ENCODE measurements at places on chromosomes 1 and 21.

DNA sequence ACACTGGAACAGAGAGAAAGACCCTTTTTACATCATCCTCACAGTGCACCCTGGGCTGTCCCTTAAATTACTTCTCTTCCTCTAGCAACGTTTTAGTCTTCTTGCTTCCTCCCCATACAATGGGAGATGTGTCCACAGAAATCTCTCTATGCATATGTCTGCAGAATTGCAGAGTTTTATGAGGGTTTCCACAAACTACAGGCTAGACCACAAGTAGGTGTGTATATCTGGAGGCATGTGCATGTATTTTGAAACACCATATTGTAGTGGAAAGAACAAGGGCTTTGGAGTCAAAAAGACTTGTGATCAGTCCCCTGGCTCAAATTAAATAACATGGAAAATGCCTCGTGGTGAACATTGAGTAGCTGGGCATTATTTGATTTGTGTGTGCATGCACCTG, 121.3 kb upstream of the IPO9 start:
- DNase-seq = no peak

DNA sequence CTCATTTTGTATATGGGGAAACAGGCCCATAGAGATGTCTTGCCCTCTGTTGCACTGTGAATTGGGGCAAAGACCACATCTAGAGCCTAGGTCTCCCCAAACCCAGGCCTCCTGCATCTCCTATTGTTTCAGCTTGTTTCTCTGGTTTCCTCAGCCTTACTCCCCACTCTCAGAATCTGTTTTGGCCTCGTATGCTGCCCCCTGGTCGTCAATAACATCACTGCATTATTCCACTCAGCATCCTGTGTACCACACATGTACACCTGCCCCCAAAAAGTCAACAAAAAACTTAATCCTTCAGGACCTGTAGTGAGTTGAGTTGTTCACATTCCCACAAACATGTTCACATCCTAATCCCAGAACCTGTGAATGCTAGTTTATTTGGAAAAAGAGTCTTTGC, 184.8 kb downstream of the BRINP2 start:
- DNase-seq = no peak

GRCh38 chr21:14677013-14677412, 130.9 kb upstream of the SAMSN1 start:
- no peak for DNase-seq

GRCh38 chr1:53182716-53183094, 13.9 kb upstream of the CPT2 start:
- DNase-seq = no peak

DNA sequence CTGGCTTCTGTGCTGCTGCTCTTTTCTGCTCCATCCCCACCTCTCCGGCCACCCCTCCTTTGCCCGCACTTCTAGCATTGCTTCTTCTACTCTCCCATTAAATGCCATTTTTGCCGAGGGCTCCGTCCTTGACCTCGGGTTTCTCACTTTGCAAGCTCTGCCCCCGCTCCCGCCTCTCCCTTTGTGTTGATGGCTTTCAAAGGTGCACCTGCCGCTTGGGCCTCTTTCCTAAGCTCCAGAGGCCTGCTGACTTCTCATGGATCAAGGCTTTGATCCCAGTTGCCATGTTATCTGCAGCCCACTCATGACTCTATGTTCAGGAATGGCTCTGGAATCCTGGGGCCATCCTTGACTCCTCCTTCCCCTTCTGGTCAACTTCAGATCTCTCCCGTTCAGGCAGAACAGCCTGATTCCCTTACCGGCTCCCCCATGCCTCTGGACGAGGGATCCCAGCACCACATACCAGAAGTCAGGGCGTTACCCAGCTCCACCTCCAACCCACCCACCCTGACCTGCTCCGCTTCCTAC, 54.3 kb downstream of the TLR5 start:
- no peak for DNase-seq

GRCh38 chr1:213931836-213932235, 55.9 kb upstream of the PROX1 start:
- no peak for DNase-seq

- DNase-seq = no peak
Measured at GRCh38 chr1:160853754-160854153, 8.9 kb downstream of the CD244 start.

GRCh38 chr1:101509370-101509769, 272.6 kb downstream of the S1PR1 start:
- DNase-seq = no peak

- DNase-seq = no peak
Measured at GRCh38 chr1:89382479-89382878, 18.6 kb downstream of the GBP6 start.
